ENCODE measurements at places on chromosomes 11 and 22.
A peak's percentile ranks its signal among the peaks of the same experiment; 100 is the strongest.

- DNase-seq, result no peak
These were observed 6.7 kb downstream of the SYNGR1 start for GRCh38 chr22:39356464-39356863.

GRCh38 chr11:126407101-126407521 is 51.6 kb downstream of the ST3GAL4 start:
- DNase-seq, result no peak

- DNase-seq, result no peak
These were observed 705 bp downstream of the PTPRJ start for GRCh38 chr11:47980907-47981621.

DNA sequence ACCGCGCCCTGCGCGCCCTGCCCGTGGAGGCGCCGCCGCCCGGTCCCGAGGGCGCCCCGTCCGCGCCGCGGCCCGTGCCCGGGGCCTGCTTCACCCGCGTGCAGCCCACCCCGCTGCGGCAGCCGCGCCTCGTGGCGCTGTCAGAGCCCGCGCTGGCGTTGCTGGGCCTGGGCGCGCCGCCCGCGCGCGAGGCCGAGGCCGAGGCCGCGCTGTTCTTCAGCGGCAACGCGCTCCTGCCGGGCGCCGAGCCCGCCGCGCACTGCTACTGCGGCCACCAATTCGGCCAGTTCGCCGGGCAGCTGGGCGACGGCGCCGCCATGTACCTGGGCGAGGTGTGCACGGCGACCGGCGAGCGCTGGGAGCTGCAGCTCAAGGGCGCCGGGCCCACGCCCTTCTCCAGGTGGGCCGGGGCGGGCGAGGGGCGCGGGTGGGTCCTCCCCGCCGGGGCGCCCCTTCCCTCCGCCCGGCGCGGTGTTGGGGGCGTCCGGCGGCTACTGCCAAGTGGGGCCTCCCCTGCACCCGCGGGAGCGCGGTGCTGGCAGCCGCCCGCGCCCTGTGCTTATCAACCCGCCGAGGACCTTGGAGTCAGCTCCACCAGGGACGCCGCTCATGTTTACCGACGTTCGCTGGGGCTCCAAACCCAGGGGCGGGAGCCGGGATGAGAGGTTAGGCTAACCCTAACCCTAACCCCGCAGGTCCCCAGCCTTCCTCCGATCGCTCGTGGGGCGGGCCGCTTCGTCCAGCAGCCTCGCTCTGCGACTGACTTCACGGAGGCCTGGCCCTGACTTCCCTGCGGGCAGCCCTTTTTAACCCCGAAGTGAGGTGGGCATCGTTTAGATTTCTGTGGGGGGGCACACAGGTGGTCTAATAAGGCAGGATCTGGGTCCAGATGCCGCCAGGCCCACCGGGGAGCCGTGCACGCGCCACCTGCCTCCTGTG is 649 bp downstream of the SELENOO start:
- no peak for DNase-seq

GRCh38 chr22:49753961-49754695 is 73.5 kb downstream of the BRD1 start:
- DNase-seq, result no peak

DNA sequence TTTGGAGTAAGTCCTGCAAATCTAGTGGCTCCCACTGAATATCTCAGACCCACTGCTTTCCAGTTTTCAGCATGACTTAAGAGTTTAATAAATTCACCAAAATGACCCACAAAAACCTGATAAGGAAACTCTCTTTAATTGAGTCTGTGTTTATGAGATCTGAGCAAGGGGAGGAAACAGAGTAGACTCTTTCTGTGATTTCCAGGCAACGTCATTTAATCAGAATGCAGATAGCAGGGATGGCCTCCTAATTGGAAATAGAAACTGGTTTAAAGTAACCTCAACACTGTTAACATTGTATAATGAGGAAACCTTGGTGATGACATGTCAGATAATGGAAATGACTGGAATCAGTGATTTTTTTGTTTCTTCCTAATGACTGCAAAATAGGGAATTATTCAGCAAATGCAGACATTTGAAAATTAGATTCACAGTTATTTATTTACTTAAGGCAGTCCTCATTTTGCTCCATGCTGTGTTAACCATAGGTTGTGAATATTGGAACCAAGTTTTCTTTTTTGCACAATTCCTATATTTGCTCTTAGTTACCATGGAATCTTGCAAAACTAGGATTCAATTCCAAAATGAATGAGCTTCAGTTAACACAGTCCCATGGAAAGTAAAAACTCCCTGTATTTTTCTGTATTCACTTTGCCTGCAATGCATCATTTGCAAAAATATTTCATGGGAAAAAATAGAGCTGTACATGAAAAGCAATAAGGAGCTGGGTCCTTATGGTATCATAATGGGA is 1324.5 kb downstream of the LRRC4C start:
- peak; percentile 73 for DNase-seq

DNA sequence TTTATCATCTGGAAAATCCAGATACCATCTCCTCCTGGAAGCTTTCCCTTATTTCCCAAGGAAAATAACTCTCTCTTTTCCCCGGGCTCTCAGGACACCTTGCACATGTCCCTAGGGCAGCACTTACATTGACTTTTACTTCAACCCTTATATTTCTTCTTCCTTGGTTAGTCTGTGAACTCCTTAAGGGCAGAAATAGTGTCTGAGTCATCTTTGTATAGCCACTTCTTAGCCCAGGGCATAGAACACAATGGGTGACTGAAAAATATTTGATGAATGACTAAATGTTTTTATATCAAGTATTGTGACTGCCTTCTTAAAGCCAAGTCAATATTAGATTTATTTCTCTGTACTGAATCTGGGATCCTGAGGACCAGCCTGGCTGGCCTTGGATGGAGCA is 45.4 kb upstream of the MYOD1 start:
- DNase-seq, result no peak

- no peak for DNase-seq
These were observed 52.6 kb upstream of the SESN3 start for GRCh38 chr11:95283650-95284049.

- DNase-seq, result peak; percentile 8
These were observed 165.0 kb downstream of the CHST1 start for GRCh38 chr11:45500451-45500850.

GRCh38 chr11:35107861-35108260 is 31.1 kb upstream of the CD44 start:
- DNase-seq, result no peak

DNA sequence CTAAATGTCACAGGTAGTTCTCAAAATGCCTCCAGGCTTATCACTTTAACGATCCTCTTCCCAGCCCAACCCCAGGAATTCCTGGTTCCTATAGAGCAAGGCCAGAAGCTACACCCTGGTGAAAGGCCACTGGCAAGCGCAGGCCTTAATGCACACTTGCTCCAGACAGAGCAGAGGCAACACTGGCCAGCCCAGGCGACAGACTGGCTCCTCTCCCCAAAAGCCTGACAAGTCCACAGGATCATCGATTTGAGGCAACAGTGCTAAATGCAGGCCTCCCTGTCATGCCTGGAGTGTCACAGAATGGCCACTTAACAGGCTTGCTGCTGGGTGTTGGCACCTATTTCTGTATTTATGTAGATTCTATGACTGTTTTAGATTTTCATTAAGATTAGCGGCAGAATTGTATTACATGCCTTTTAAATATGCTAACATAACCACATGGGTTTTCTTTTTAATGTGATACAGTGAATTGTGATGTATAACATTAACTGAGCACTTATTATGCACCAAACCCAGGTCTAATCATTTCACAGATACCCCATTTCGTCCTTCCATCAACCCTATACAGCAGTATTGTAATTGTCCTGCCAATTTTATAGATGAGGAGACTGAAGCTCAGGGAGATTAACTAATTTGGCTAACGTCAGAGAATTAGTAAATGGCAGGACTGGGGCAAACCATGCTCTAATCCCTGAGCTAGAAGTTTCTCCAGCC is 38.6 kb downstream of the PACSIN2 start:
- no peak for DNase-seq

GRCh38 chr11:113991718-113992458 is 17.0 kb downstream of the HTR3A start:
- DNase-seq, result peak; percentile 42

DNA sequence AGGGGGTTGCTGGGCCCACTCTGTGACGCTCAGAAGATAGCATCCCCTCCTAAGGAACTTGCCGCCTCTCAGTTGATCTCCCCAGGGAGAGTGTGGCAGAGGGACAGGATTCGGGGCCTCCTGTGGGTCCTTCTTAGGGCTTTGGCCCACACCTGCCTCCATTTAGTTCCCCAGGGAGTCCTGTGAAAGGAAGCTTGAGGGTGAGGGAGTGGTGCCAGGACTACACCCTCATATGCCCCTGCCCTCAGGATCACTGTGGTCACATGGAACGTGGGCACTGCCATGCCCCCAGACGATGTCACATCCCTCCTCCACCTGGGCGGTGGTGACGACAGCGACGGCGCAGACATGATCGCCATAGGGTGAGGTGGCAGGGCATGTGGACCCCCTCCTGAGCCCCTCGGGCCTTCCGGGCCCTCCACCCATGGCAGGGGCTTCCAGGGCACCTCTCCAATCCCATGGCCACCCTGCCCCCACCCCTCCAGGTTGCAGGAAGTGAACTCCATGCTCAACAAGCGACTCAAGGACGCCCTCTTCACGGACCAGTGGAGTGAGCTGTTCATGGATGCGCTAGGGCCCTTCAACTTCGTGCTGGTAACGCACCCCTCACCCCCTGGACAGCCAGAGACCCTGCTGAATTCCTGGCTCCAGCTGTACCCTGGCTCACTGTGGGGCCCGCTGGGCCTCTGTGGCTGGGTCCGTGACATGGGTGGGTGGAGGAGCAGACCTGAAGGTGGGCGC is 3.5 kb downstream of the INPP5J start:
- no peak for DNase-seq

GRCh38 chr11:111359223-111360149 is 19.6 kb downstream of the POU2AF1 start:
- no peak for DNase-seq

DNA sequence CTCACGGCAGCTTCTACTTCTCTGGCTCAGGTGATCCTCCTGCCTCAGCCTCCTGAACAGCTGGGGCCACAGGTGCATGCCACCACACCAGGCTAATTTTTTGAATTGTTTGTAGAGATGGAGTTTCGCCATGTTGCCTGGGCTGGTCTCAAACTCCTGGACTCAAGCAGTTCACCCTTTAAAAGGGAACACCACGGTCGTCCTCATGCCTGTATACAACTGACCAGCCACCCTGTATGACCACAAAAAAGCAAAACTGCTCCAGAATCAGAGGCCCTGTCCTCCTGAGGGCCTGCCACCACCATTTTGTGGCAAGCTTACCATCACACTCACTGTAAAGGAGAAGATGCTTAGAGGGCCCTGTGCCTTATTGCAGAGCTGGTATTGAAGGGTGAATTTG is 2.2 kb downstream of the GLB1L3 start:
- DNase-seq, result no peak

DNA sequence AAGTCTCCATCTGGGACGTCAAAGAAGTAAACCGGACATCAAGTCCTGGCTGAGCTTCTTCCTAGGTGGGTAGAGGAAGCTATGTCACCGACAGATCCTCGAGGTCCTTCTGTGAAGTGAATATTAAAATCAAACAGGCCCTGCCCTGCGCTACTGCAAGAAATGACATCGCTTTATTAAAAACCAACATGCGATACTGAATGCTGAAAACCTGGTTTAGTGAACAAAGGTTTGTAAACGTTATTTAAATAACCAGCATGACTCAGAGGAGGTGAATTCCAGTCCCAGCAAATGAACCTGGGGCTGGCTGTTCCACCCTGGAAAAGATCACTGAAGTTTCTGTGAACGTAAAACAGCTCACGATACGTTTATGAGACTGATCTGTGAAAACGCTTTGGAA is 645 bp downstream of the RTCB start:
- no peak for DNase-seq

DNA sequence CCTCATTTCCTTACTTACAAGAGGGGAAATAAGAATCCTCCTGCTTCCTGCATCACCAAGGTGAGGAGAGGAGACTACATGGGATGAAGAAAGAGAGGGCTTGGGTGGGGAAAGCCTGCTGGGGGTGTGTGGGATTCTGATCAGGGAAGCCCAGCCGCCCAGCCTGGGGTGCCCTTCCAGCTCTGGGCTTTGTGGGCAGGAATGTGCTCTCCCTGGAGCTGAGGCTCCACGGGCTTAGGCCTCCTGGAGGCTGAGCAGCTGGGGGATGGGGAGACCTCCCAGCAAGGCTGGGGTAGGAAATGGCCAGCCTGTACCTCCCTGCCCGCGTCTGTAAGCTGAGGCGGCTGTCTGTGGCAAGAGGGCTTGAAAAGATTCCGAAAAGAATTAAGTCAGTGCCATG is 206.1 kb downstream of the GRIK4 start:
- no peak for DNase-seq

GRCh38 chr22:30079952-30080533 is at the start of gene HORMAD2:
HORMAD2 (plus strand) TSS chr22:30080464; CDS start chr22:30093953, 13,489 bp downstream.
- no peak for DNase-seq

GRCh38 chr11:41579546-41579945 is 120.1 kb upstream of the LRRC4C start:
- no peak for DNase-seq

DNA sequence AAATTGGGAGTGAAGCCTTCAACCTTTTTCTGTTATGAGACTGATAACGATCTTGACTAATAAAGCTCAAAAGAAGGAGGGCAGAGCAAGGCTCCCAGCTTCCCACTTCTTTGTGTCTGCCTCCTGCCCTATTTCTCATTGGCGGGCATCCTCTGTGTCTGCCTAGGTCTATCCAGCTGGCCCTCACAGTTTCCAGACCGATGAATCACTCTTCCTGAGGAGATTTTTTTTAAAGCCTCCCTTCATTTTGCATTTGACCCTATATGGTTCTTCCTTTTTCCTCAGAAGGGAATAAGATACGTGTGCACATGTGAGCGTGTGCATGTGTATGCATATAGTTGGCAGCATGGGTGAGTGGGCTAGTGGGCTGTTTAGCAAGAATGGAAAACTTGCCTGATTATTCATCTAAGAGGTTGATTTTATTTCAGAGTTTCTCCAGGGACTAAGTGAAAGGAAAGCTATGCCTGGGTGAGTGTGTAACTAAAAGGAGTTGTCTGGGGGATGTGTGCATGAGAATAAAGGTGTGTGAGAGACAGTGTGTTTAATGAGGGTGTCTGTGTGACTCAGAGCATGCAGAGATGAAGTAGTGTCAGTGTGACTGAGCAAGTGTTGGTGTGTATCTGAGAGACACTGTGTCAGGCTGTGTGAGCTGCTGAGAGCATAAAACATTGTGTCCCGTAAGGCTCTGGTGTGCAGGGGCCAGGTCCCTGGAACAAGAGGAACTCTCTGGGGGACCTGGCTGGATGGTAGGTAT is 12.2 kb downstream of the PHLDB1 start:
- DNase-seq, result no peak

DNA sequence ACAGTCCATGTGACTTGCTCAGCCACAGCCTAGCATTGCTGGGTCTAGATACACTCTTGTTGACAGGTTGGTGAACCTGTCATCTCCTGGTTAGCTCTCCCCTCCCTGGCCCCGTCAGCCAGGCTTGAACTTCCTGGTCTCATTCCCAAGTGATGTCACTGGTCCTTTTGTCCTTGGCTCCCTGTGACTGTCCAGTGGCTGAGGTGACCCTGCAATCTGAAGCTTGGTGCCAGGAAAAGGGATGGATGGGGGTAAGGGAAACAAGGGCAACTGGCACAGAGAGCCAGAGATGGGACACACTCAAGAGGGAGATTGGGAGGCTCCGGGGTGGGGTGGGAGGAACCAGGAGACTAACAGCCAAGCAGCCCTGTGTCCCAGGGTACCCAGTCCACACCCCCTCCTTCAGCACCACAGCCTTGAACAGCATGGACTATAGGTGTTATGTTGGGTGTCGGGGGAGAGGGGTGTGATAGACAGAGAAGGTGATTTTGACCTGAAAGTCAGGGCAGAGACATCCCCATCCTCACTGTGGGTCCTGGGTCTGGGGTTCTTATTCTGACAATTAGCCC is 63.8 kb upstream of the THY1 start:
- no peak for DNase-seq
